ENCODE measurements at places on chromosomes 2 and 18.

- H3K27me3 ChIP-seq, result no peaks in the 10 kb centered on the region
- DNase-seq, result no peak
- peaks cover 4% of the 10 kb centered on the region for H3K4me1 ChIP-seq
- no peaks in the 10 kb centered on the region for H3K36me3 ChIP-seq
Measured at GRCh38 chr18:8951491-8951890, 151.0 kb upstream of the NDUFV2 start.

DNA sequence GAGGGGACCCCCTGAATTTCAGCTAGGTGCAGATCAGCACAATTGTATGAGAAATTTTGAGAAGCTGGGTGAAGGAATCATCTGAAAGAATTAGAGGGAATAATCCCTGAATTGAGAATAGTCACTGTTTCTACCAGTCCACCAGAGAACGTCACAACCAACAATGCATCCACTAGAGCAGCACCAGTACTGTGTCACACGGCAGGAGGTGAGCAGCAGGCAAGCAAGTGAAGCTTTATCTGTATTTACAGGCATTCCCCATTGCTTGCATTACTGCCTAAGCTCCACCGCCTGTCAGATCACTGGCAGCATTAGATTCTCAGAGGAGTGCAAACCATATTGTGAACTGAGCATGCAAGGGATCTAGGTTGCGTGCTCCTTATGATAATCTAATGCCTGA, 40.7 kb downstream of the GDF7 start:
- H3K27ac ChIP-seq, result no peak overlapping the region
- DNase-seq, result no peak
- H3K4me3 ChIP-seq, result no peak overlapping the region
- H3K36me3 ChIP-seq, result no peaks in the 10 kb centered on the region
- no peaks in the 10 kb centered on the region for H3K27me3 ChIP-seq

DNA sequence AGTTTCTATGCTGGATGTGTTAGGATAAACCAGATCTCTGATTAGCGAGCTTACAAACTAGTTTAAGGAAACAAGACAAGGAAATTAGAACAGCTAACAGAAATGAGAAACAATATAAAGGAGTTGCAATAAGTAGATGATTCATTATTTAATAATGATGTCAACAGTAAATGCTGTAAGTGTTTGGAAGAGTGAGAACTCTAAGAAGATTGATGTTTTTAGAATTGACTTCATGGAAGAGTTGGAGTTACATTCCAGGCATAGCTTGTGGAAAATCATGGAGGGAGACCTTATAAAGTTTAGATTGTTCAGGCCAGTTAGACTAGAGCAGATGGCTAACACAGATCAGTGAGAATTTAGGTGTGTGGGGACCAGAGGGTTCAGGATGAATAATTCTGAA, 32.6 kb downstream of the PPP1R1C start:
- DNase-seq, result no peak
- H3K36me3 ChIP-seq, result no peaks in the 10 kb centered on the region
- no peaks in the 10 kb centered on the region for H3K27me3 ChIP-seq
- no peak overlapping the region for H3K27ac ChIP-seq
- no peaks in the 10 kb centered on the region for H3K4me1 ChIP-seq
- no peak overlapping the region for H3K4me3 ChIP-seq

GRCh38 chr2:9222239-9222892, 15.8 kb downstream of the ASAP2 start:
- no peak for DNase-seq
- H3K4me3 ChIP-seq, result no peak overlapping the region
- H3K27me3 ChIP-seq, result peaks cover 15% of the 10 kb centered on the region
- no peak overlapping the region for H3K27ac ChIP-seq
- H3K36me3 ChIP-seq, result no peaks in the 10 kb centered on the region

GRCh38 chr2:237731663-237732062, 66.9 kb upstream of the RBM44 start:
- no peak for DNase-seq
- H3K27me3 ChIP-seq, result no peaks in the 10 kb centered on the region
- peaks cover 24% of the 10 kb centered on the region for H3K36me3 ChIP-seq
- no peak overlapping the region for H3K4me3 ChIP-seq
- H3K27ac ChIP-seq, result peak overlapping the region; percentile 18

DNA sequence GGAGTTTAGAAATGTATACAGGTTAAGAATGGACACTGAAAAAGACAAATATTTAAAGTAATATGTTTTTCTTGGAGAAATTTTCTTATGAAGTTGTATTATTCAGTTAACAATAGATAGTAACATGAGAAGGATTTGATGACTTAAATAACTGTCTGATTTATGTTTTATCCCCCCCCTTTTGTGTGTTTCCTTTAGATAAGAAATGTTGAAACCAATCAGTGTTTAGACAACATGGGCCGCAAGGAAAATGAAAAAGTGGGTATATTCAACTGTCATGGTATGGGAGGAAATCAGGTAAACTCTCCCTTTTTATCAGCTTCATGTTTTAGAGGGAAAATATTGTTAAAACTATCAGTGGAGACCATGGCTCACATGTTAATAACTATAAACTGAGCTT, 289.7 kb upstream of the KCNJ3 start:
- H3K4me1 ChIP-seq, result no peaks in the 10 kb centered on the region
- no peaks in the 10 kb centered on the region for H3K27me3 ChIP-seq
- no peaks in the 10 kb centered on the region for H3K36me3 ChIP-seq
- no peak overlapping the region for H3K27ac ChIP-seq
- no peak overlapping the region for H3K4me3 ChIP-seq

- no peak for DNase-seq
- peak overlapping the region; percentile 82 for H3K4me3 ChIP-seq
- H3K36me3 ChIP-seq, result no peaks in the 10 kb centered on the region
- peaks cover 17% of the 10 kb centered on the region for H3K4me1 ChIP-seq
- peak overlapping the region; percentile 72 for H3K27ac ChIP-seq
Measured at GRCh38 chr2:69902213-69902922, 8.6 kb downstream of the SNRNP27 start.
